Stimulated activated CD4-positive, alpha-beta T cell treated with anti-CD3 and anti-CD28 coated beads, Interleukin-2, amount 100 ng/mL, for 4 hours (primary cell): ENCODE measurements at places on chromosomes 5 and 9.

- no peak for DNase-seq
Measured at GRCh38 chr5:57422993-57423392, 59.6 kb downstream of the ACTBL2 start.

DNA sequence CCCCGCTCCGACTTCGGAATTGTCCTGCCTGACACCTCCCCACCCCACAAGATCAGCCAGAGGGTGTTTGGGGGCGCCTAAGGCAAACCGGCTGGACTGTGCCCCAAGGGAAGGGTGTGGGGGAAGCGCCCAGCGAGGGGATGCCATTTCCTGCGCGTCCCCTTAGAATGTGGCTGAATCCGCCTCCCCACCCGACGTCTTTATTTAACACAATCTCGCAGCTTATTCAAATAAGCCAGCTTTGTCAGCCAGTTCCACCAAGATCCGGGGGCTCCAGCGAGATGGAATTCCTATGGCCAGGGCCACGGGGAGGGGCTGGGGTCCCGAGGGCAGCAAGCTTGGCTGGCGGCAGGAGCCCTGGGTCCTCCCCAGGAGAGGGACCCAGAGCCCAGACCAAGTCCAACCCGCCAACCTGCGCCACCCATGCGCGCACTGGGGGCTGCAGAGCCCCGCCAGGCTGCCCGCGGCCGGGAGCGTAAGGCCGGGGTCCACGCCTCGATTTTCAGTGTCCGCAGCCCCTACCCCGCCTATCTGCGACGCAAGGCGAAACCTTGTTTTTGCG lies 7.4 kb downstream of the IRX4 start:
- DNase-seq = no peak

DNA sequence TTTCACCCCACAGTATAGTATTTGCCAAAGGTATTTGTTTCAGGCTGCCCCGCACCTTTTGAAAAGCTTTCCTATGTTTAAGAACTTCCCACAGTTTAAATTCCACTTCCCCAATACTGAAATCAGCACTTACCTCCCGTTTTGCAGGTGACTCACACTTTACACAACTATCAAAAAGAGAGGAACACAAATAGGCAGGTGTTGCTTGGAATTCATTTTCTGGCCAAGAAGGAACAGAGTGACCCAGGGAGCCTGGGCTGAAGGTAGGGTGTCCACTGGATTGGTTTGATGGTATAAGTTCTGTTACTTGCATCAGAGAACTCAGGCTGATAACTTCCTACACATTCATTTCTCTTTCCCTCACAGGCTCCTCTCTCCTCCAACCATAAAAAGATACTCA lies 60.1 kb upstream of the SLC30A5 start:
- no peak for DNase-seq

GRCh38 chr9:101626295-101626694 lies 31.5 kb upstream of the PPP3R2 start:
- no peak for DNase-seq

- DNase-seq = no peak
Measured at GRCh38 chr5:2251751-2252150, 369.0 kb upstream of the IRX4 start.

DNA sequence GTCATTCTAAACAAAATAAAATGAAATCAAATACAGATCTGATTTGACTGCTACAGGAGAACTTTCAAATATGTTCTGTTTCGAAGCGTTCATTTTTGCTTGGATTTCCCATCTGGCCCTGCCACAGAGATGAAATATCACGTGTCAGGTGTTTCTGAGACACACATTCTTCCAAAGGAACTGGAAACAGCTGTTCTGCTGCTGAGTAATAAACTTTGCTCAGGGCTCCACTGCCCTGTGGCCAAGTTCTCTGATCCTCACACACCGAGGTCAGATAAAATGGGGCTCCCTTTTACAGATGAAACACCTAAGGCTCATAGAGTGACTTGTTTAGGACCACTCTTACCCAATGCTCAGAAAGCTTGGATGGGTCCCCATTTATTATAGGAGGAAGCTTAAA lies 42.5 kb downstream of the FRMPD1 start:
- DNase-seq = no peak
